ENCODE measurements at places on chromosomes 12 and 14.

- DNase-seq: no peak
Observed at GRCh38 chr14:98408713-98409112, 863.3 kb downstream of the BCL11B start.

- DNase-seq: no peak
Observed at GRCh38 chr12:71555191-71555590, 108.5 kb downstream of the ZFC3H1 start.

GRCh38 chr12:89880690-89881350 lies 172.2 kb upstream of the ATP2B1 start:
- no peak for DNase-seq

- no peak for DNase-seq
Observed at GRCh38 chr14:60644666-60645065, 4.6 kb downstream of the SIX1 start.

- no peak for DNase-seq
Observed at GRCh38 chr12:46455648-46456352, 83.2 kb upstream of the SLC38A2 start.

DNA sequence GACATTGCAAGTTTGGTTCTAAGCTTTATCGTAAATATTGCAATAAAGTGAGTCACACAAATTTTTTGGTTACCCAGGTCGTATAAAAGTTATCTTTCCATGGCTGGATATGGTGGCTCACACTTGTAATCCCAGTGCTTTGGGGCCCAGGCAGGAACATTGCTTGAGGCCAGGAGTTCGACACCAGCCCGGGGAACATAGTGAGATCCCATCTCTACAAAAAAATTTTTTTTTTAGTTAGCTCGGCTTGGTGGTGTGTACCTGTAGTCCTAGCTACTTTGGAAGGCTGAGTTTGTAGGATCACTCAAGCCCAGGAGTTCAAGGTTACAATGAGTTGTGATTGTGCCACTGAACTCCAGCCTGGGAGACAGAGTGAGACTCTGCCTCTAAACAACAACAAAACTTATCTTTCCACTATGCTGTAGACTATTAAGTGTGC lies 24.4 kb downstream of the PRORP start:
- DNase-seq: no peak

DNA sequence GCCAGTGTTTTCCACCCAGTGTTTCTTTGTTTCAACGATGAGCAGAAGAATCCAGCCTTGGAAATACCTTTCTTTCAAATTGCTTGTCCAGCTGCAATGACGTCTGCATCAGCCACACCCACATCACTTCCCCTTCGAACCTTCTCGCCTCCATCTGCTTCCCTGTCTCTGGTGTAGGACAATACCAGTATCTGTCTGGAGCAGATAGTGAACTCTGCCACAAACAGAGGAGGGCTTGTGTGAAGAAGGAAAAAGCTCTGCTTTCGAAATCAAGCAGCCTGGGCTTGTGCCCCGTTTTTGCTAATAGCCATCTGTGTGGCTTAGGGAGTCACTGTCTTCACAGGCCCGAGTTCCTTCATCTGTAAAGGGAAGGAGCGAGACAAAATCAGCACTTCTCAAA lies 415.4 kb downstream of the ZFP36L1 start:
- DNase-seq: no peak

GRCh38 chr12:9404031-9404430 lies 195.8 kb upstream of the PZP start:
- DNase-seq: no peak

GRCh38 chr14:36099619-36100018 lies 76.9 kb downstream of the PTCSC3 start:
- no peak for DNase-seq

- no peak for DNase-seq
Observed at GRCh38 chr14:102097441-102098135, 10.7 kb upstream of the HSP90AA1 start.

DNA sequence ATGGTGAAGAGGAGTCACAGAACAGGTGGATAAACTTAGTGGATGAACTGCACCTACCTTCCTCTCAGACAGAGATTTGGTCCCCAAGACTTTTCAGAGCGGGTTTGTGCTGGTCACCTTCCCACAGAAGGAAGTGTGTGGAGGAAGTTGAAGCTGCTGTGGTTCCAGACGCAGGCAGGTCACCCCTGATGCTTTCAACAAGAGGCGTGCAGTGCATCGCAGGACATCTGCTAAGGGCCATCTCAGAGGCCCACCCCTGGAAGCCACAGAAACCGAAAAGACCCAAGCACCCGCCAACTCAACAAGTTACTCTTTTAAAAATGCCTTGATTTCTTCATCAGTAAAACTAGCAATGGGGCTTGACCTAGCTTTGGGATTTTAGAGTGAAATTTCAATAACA lies 1.0 kb upstream of the GPX2 start:
- DNase-seq: no peak

GRCh38 chr12:123807670-123808069 lies 45.6 kb downstream of the DNAH10 start:
- no peak for DNase-seq

DNA sequence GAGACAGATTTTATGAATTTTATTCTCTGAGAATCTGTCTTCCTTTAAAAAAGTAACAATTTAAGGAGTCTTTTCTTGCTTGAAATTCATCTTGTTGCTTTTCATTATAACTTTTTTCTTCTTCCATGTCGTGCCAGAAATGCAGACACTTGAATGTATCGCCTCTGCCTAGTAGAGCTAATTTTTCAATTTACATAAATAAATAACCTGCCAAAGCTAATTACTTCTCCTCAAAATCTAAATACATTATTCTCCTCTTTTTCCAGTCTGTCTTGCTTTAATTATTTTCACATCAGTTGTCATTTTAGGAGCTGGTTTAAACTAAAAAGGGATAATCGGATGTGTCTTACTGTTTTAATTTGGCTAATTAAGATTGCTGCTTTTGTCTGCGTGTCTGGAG lies 711.1 kb upstream of the SEL1L start:
- DNase-seq: no peak

- no peak for DNase-seq
Observed at GRCh38 chr14:92677087-92677668, 71.2 kb downstream of the LGMN start.

GRCh38 chr12:19572920-19573558 lies 133.7 kb downstream of the AEBP2 start:
- DNase-seq: no peak

DNA sequence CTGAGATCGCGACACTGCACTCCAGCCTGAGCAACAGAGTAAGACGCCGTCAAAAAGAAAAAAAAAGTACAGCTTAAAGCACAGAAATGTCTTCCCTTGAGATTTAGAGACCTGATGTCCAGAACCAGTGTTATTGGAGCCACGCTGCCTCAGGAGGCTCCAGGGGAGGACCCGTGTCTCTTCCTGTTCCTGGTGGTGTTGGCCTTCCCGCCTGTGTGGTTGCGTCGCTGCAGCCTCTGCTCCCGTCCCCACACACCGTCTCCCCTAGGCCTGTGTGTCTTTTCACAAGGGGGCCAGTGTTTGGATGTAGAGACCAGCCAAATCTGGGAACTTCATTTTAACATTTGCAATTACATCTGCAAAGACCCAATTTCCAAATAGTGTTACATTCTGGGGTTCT lies 8.6 kb upstream of the FBRSL1 start:
- no peak for DNase-seq

- DNase-seq: no peak
Observed at GRCh38 chr14:69994002-69994401, 114.8 kb downstream of the SMOC1 start.

GRCh38 chr12:124680863-124681778 lies 113.7 kb upstream of the NCOR2 start:
- DNase-seq: no peak

DNA sequence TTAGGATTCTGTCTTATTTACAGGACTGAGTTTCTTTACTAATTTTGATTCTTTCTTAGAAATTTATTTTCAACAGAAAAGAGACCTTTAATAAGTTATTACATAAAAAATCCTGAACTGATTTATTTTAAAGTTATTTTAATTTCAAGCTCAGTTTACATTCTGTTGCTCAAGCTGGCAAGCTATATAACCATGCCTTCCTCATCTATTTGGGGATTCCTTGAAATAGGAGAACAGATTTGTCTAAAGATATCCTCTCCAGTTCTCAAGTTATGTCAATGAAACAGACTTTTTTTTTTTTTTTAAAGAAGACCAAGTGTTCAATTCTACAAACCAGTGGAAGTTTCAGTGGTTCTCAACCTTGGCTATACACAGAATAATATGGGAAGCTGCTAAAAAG lies 103.3 kb upstream of the TRHDE start:
- DNase-seq: no peak

GRCh38 chr12:16564675-16565074 lies 41.3 kb downstream of the LMO3 start:
- no peak for DNase-seq

GRCh38 chr12:69927164-69927563 lies 102.1 kb downstream of the MYRFL start:
- DNase-seq: no peak
